ENCODE measurements at places on chromosomes 6 and 20.

GRCh38 chr6:34178357-34179105, 32.6 kb upstream of the GRM4 start:
- no peak for DNase-seq

DNA sequence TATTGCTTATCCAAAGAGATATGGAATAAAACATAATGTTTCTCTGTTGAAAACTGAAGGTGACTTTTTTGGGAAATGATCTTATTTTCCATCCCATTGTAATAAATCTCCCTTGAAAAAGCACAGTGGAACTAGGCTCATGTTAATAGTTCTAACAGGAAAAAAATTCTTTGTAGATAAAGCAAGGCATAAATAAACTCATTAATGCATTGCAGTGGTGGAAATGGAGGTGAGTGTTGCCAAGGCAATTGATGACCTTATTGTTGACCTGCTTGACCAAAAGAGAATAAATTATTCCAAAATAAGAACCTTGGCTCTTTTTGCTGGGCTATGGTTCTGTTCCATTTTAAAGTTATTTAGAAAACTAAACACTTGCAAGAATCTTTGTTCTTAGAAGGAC, 55.2 kb downstream of the TRMT11 start:
- DNase-seq: no peak

DNA sequence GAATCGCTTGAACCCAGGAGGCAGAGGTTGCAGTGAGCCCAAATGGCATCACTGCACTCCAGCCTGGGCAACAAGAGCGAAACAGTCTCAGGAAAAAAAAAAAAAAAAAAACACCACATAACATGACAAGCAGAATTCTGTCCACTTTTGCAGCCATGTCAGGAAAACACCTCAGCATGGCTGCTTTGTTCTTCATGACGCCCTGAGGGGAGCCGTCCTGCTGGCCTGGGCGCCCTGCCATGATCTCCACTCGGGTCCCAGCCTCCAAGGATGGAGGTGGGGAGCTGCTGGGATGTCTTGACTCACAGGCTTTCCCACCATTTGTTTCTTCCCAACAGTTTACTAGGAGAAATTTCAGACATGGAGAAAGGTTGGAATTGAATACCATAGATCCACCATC, 42.2 kb downstream of the SNX9 start:
- DNase-seq: no peak

- no peak for DNase-seq
Observed at GRCh38 chr6:38261626-38262025, 378.1 kb downstream of the BTBD9 start.

- peak; percentile 68 for DNase-seq
Observed at GRCh38 chr6:45388328-45388727, 10.6 kb upstream of the SUPT3H start.

DNA sequence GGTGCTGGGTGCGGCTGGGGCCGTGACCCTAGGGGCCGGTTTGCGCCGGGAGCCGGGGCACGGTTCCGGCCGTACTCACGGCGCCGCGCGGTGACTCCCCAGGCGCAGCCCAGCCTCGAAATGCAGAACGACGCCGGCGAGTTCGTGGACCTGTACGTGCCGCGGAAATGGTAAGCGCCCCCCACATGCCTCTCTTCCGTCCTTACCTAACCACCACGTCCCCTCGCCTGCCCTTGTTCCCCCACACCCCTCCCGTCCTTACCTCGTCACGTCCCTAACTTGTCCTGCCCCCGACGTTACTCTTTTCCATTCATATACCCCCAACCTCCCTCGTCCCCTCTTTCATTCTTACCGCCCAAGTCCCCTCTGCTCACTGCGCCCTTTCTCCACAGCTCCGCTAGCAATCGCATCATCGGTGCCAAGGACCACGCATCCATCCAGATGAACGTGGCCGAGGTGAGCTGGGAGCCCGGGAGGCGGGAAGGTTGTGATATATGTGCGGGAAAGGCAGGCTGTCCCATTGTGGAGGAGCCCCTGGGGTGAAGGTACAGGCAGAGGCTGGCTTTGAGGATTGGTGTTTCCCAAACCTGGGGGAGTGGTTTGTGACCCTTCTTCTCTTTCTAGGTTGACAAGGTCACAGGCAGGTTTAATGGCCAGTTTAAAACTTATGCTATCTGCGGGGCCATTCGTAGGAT, 463 bp downstream of the RPS21 start:
- DNase-seq: no peak

GRCh38 chr6:43454290-43454695, 1.1 kb downstream of the DLK2 start:
- DNase-seq: no peak

DNA sequence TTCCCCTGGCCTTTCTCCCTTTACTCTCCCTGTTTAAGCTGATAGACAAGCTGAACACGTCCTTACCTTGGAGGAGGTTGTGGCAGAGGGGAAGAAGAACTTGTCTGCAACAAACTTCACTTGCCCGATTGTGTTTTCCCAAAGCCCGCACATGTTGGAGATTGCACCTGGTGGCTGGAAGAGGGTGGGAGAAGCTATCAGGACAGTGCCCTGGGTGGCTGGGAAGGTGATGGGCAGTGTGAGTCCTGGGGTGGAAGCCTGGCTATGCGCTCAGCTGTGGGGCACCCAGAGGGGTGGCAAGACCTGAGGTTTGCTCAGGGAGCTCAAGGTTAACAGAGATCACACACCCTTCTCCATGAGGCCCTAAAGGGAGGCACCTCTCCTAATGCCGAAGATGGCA, 25.0 kb upstream of the SSTR4 start:
- no peak for DNase-seq

GRCh38 chr20:61673152-61673847, 392.4 kb downstream of the TAF4 start:
- DNase-seq: no peak

GRCh38 chr20:45555198-45555597, 8.0 kb upstream of the EPPIN start:
- no peak for DNase-seq

- DNase-seq: no peak
Observed at GRCh38 chr6:31874084-31874670, 4.6 kb downstream of the SLC44A4 start.

DNA sequence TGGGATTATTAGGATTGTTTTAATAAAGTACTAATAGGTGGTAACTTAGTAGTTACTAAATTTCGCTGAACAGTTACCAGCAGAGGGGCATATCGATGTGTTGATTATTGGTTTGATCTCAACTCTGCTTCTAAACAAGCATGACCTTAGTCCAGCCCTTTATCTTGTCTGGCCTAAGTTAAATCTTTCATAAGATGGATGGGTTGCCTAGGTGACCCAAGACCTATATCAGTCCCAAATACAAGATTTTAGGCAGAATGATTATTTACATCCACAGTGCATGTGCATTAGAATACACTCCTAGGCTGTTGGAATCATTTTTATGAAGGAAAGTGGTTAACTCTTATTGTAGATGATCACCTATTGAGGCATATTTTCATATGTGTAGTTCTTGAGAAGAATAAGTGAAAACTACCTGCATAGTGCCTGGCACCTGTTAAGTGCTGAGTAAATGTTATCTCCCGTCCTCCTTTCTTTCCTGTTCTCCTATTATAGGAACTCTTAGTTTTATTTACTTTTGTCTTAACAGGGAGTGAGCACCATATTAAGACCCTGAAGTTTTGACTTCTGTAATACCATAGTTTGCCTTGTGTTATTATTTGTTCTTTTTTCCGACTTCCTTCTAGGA, 1.1 kb downstream of the HSF2 start:
- DNase-seq: no peak

DNA sequence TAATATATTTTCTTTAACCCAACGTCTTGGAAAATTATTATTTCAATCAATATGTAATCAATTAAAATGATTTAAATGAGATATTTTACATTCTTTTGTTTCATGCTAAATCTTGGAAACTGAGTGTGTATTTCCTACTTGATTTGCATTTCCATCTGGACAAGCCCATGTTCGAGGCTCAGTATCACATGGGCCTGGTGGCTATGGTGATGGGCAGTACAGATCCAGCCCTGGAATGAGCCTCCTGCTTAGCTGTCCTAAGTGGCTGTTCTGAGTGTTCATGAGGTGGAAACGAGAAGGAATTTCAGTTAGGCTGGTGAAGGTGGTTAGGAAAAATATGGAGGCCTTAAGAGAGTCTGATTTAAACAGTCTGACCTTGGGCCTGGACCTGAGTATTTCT, 73.0 kb upstream of the ATXN1 start:
- DNase-seq: no peak

DNA sequence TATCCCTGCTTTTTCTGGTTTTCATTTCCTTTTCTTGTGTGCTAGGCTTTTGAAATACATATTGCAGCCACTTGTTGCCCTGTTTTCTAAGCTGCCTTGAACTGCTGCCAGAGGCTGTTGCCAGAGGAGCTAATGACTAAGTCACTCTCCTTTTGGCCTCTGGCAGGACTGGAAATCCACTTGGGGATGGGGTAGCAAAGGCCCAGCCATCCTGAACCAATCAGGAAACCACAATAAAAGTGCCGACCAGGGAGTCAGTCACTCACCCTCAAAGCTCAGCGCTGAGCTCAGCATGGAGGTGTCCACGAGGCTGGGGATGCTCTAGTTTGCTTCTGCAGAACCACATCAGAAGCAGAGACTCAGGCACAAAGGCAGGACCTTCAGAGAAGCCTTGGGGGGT, 813.0 kb downstream of the DHX35 start:
- DNase-seq: peak; percentile 96

- no peak for DNase-seq
Observed at GRCh38 chr20:44678990-44679611, 27.6 kb upstream of the ADA start.

GRCh38 chr20:10521068-10521831, 86.1 kb downstream of the SLX4IP start:
- DNase-seq: peak; percentile 72

DNA sequence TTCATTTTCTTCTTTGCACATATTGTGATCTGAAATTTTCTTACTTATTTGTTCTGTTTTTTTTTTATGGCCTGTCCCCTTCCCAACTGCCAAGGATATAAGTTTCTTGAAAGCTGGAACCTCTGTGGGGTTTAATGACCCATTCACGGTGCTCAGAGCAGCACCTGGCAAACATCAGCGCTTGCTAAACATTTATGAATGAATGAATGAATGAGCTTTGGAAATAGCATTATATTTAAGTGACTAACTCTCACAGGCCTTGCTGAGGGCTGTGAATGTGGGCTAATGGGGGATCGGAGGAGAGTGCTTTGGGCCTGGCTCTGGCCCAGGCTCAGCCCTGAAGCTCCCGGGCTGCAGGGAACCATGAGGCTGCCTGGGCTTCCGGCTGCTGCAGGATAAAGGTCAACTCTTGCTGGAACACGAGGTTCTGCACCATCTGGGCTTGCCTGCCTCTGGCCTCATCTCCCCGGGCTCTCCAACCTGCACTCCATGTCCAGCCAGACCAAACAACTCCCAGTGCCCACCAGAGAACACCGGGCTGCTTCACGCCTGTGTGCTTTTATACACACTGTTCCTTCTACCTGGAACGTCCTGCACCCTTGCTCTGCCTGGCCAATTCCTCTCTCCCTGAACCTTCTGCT, 14.6 kb upstream of the ARMC12 start:
- no peak for DNase-seq

All from AG10803 (cell line).